Thymus (tissue), 14 donors: ENCODE measurements at places on chromosomes 11 and 22. TPM values are rescaled to one million over a fixed set of nuclear protein-coding genes. Genes with fewer than 3 reads are reported as not detected.

The KCNJ5 gene
- 0.55 TPM for polyA plus RNA-seq

GRCh38 chr22:34973016-34973415 lies 92.9 kb upstream of the ISX start:
- H3K36me3 ChIP-seq, result no peaks in the 10 kb centered on the region
- H3K4me3 ChIP-seq, result no peak overlapping the region
- H3K27me3 ChIP-seq, result no peaks in the 10 kb centered on the region
- no peak overlapping the region for H3K27ac ChIP-seq

DNA sequence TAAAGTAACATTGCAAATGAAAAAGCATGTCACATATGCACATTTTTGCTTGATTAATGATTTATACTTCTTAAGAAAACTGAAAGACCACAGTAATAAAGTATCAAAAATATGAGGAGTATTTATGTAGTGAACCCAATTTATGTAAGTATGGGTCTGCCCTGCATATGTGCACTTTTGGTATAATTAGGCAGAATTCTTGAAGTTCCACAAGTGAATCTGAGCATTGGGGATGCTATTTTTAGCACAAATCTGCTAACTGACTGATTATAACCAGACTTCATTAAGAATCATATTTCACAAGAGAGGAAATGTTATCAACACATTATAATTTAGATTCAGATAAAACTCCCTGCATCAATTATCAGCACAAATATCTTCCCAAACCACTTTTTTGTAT lies 407.1 kb upstream of the LRRC4C start:
- H3K4me1 ChIP-seq, result no peaks in the 10 kb centered on the region
- no peaks in the 10 kb centered on the region for H3K27me3 ChIP-seq
- H3K27ac ChIP-seq, result no peak overlapping the region
- no peak overlapping the region for H3K4me3 ChIP-seq

GRCh38 chr22:32596471-32596870 lies 121.9 kb downstream of the FBXO7 start:
- no peaks in the 10 kb centered on the region for H3K36me3 ChIP-seq
- DNase-seq, result no peak
- H3K4me1 ChIP-seq, result no peaks in the 10 kb centered on the region
- no peak overlapping the region for H3K27ac ChIP-seq
- H3K4me3 ChIP-seq, result no peak overlapping the region

- peaks cover 4% of the 10 kb centered on the region for H3K4me1 ChIP-seq
- H3K36me3 ChIP-seq, result peaks cover 67% of the 10 kb centered on the region
- H3K27ac ChIP-seq, result no peak overlapping the region
- H3K27me3 ChIP-seq, result no peaks in the 10 kb centered on the region
- no peak for DNase-seq
These were observed 39.9 kb downstream of the PPP2R1B start for GRCh38 chr11:111726301-111726713.

The DAGLA gene
- polyA plus RNA-seq, result 0.43 TPM

DNA sequence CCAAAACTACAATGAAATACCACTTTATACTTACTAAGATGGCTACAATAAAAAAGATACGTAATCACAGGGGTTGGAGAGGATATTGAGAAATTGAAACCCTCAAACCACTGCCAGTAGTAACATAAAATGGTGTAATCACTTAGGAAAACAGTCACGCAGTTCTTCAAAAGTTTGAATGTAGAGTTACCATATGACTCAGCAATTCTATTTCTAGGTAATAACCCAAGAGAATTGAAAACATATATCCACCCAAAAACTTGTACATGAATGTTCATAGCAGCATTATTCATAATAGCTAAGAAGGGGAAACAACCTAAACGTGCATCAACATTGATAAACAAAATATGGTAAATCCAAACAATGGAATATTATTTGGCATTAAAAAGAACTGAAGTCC lies 24.4 kb upstream of the PSMA1 start:
- no peaks in the 10 kb centered on the region for H3K36me3 ChIP-seq
- H3K4me1 ChIP-seq, result peaks cover 3% of the 10 kb centered on the region
- no peaks in the 10 kb centered on the region for H3K27me3 ChIP-seq
- no peak for DNase-seq
- H3K27ac ChIP-seq, result no peak overlapping the region

GRCh38 chr22:23547818-23548500 lies 32.1 kb downstream of the IGLL1 start:
- no peak for DNase-seq
- H3K4me1 ChIP-seq, result no peaks in the 10 kb centered on the region
- no peaks in the 10 kb centered on the region for H3K27me3 ChIP-seq
- H3K27ac ChIP-seq, result no peak overlapping the region
- no peaks in the 10 kb centered on the region for H3K36me3 ChIP-seq

The OR52A1 gene
- not detected for polyA plus RNA-seq

DNA sequence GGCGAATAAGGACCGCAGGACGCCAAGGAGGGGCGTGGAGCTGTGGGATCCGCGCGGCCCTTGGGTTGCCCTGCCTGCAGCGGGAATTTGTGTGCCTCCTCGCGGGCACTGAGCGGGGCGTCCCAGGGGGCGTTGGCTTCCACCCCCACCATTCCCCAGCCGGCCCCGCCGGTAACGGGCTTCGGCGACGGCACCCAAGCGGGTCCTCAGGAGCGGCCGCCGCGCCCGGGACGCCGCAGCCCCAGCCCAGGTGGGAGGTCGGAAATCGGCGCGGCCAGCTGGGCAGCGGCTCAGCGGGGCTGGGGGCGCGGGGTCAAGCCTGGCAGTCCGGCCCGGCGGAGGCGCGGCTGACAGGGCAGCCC lies 320 bp downstream of the CLTCL1 start:
- H3K4me3 ChIP-seq, result peak overlapping the region; percentile 71
- peaks cover 12% of the 10 kb centered on the region for H3K27me3 ChIP-seq
- H3K4me1 ChIP-seq, result peaks cover 25% of the 10 kb centered on the region
- no peaks in the 10 kb centered on the region for H3K36me3 ChIP-seq
- no peak for DNase-seq

GRCh38 chr22:45692549-45692948 lies 20.9 kb downstream of the ATXN10 start:
- peaks cover 29% of the 10 kb centered on the region for H3K36me3 ChIP-seq
- H3K4me3 ChIP-seq, result no peak overlapping the region
- no peak for DNase-seq
- H3K4me1 ChIP-seq, result no peaks in the 10 kb centered on the region

DNA sequence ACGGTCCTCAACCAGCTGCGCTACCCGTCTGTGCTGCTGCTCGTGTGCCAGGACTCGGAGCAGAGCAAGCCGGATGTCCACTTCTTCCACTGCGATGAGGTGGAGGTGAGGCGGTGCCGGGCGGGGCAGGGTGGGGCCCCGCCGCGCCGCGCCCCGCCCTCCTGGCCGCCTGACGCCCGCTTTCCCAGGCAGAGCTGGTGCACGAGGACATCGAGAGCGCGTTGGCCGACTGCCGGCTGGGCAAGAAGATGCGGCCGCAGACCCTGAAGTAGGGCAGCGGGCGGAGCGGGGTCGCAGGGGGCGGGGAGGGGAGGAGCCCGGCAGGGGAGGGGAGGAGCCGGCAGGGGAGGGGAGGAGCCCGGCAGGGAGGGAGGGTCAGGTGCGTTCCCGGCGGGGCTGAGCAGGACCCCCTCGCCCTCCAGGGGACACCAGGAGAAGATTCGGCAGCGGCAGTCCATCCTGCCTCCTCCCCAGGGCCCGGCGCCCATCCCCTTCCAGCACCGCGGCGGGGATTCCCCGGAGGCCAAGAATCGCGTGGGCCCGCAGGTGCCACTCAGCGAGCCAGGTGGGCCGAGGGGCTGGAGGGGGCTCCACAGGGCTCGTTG lies 14.7 kb downstream of the EPS8L2 start:
- peaks cover 4% of the 10 kb centered on the region for H3K4me1 ChIP-seq
- H3K27ac ChIP-seq, result no peak overlapping the region
- peak overlapping the region; percentile 40 for H3K4me3 ChIP-seq
- DNase-seq, result no peak

DNA sequence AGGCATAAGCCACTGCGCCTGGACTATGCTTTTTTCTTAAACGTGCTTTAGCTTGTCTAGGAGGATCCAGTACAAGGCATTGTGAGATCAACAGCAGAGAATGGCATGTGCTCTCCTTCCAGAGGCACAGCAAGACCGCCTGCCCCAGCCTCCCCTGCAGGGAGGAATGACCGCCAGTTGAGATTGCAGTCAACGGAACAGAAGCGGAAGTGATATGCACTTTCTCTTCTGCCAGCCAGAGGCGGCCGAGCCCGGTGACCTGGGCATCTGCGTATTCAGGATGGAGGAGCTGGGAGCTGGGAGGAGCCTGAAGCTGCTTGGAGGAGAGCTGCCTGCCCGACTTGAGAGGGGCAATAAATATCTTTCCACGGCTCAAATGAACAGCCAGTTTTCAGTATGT lies 243.0 kb downstream of the CTTN start:
- DNase-seq, result no peak
- H3K36me3 ChIP-seq, result no peaks in the 10 kb centered on the region
- H3K4me1 ChIP-seq, result no peaks in the 10 kb centered on the region
- peaks cover 4% of the 10 kb centered on the region for H3K27me3 ChIP-seq
- H3K27ac ChIP-seq, result no peak overlapping the region

GRCh38 chr11:16741473-16741872 lies 3.0 kb downstream of the C11orf58 start:
- no peak overlapping the region for H3K4me3 ChIP-seq
- H3K27ac ChIP-seq, result no peak overlapping the region

- no peaks in the 10 kb centered on the region for H3K36me3 ChIP-seq
- no peak overlapping the region for H3K4me3 ChIP-seq
- DNase-seq, result no peak
- H3K27ac ChIP-seq, result no peak overlapping the region
- H3K27me3 ChIP-seq, result no peaks in the 10 kb centered on the region
These were observed 1469.0 kb downstream of the LRRC4C start for GRCh38 chr11:39990421-39990831.

The TIMP3 gene
- 29.7 TPM for polyA plus RNA-seq

- H3K27me3 ChIP-seq, result no peaks in the 10 kb centered on the region
- no peaks in the 10 kb centered on the region for H3K36me3 ChIP-seq
- H3K27ac ChIP-seq, result no peak overlapping the region
These were observed 102.7 kb upstream of the ANO3 start for GRCh38 chr11:26229257-26229656.

The OR10S1 gene
- not detected for polyA plus RNA-seq

GRCh38 chr11:44275961-44276550 lies 33.9 kb downstream of the ALX4 start:
- no peak for DNase-seq
- no peaks in the 10 kb centered on the region for H3K27me3 ChIP-seq
- no peaks in the 10 kb centered on the region for H3K36me3 ChIP-seq
- no peaks in the 10 kb centered on the region for H3K4me1 ChIP-seq
- H3K27ac ChIP-seq, result no peak overlapping the region

DNA sequence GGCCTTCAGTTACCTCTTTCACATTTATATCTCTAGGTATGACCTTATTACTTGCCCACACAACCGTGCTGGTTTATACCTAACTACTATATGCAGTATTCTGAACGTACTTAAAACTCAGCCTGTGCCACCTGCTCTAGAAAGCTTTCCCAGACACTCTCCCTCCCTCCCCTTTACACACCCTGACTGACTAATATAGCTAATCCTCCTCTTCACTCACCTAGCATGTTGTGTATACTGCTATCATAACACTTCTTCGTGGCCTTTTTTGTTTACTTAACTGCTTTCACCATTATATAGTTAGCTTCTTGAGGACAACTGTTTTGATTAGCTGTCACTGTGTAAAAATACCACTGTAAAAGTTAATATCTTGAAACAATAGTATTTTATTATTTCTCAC lies 23.5 kb downstream of the RNF214 start:
- H3K36me3 ChIP-seq, result peaks cover 5% of the 10 kb centered on the region
- H3K4me1 ChIP-seq, result no peaks in the 10 kb centered on the region
- H3K4me3 ChIP-seq, result no peak overlapping the region
- DNase-seq, result no peak
- no peaks in the 10 kb centered on the region for H3K27me3 ChIP-seq
- H3K27ac ChIP-seq, result no peak overlapping the region

DNA sequence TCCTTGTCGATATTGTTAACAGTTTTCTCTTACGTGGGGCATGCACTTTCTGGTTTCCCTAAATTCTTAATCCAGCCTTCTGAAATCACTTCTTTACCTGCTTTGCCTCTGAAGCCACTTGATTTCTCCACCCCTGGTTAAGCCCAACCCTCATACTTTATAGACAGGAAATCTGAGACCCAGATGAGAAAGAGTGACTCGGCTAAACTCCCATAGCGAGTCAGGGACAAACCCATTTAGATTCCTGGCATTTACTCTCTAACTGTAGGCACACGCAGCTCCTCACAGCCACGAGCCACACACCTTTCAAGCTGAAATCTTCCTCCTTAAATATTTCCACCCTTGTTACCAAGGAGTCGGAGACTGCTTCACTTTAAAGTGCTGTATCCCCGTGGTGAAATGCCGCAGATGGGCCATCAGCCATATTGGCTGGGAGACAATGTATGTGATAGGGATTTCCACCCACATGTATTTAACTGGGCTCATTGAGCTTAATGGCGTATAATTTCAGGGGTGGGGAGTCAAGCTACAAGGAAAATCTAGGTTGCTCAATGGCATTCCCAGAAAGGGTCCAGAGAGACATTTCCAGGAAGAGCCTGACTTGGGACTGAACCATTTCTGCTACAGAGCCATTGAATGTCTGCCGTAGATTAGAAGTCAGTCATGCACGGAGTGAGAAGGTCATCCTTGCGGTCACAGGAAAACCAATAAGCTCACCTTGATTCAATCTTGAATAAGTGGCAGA lies 49.9 kb upstream of the GRK3 start:
- no peak overlapping the region for H3K4me3 ChIP-seq
- DNase-seq, result no peak
- H3K4me1 ChIP-seq, result no peaks in the 10 kb centered on the region
- no peaks in the 10 kb centered on the region for H3K36me3 ChIP-seq
- no peaks in the 10 kb centered on the region for H3K27me3 ChIP-seq
- no peak overlapping the region for H3K27ac ChIP-seq

GRCh38 chr11:121554552-121554951 lies 101.8 kb upstream of the SORL1-AS1 start:
- H3K27me3 ChIP-seq, result no peaks in the 10 kb centered on the region
- no peak overlapping the region for H3K27ac ChIP-seq
- H3K4me3 ChIP-seq, result no peak overlapping the region
- no peak for DNase-seq
- peaks cover 2% of the 10 kb centered on the region for H3K4me1 ChIP-seq
- H3K36me3 ChIP-seq, result peaks cover 20% of the 10 kb centered on the region

DNA sequence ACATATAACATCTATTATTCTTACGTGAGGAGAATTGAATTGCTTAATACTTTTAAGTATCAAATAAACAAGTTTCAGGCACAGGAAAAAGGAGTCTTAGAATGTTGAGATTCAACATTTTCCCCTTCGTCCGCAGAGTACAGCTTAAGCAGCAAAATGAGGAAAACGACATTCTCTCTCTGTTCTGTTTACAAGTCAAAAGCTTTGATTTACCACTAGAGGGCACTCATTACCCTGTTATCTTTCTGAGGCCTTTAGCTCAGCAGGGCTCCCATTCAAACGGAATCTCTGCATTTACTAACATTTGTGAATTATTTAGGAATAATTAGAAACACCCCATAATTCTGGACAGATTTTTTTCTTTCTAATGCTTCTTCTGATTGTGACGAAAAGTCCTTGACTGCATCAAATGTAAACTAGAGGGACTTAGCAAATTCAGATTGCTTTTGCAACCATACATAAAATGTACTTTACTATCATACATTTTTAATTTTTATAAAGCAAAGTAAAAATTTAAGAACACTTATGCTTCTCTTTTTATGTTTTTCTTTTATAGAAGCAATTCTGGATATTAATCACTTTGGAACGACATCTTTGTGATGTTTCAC lies 75.0 kb downstream of the JRKL start:
- no peak overlapping the region for H3K4me3 ChIP-seq
- no peaks in the 10 kb centered on the region for H3K4me1 ChIP-seq
- H3K27me3 ChIP-seq, result no peaks in the 10 kb centered on the region
- no peak overlapping the region for H3K27ac ChIP-seq
- peak; percentile 26 for DNase-seq
- H3K36me3 ChIP-seq, result no peaks in the 10 kb centered on the region
